ENCODE measurements at places on chromosomes 4 and X.

DNA sequence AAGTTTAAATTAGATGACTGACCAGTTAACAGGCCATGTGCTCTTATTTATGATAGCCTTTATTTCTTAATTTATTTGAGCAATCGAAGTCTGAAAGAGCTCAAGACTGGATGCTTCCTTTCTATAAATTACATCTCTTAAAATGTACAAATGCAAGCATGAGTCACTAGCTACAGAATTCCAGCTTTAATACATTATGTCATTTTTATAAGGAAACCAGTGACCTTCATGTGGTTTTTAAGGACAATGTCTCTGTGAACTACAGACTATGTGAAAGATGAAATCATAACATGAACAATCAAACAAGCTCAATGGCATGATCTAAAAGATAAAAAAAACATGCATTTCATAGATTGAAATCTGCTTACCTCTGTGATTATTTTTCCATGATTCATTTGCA, 15.4 kb downstream of the HTR2C start:
- DNase-seq: no peak

DNA sequence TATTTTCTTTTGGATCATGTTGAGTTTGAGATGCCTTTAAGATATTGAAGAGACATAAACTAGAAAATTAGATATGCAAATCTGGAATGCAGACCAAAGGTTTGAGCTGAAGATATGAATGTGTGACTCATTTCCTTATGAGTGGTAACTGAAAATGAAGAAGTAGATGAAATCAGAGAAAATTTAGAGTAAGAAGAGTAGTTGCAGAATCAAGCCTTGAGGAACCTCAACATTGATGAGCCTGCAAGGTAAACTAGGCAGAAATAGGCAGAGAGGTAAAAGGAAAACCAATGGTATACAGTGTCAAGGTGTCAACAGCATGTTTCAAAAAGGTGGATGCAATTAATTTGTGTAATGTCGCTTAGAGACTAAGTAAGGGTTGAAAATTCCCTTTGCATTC, 142.8 kb downstream of the MOSPD2 start:
- no peak for DNase-seq

- no peak for DNase-seq
These were observed 20.4 kb upstream of the MND1 start for GRCh38 chr4:153324046-153324445.

DNA sequence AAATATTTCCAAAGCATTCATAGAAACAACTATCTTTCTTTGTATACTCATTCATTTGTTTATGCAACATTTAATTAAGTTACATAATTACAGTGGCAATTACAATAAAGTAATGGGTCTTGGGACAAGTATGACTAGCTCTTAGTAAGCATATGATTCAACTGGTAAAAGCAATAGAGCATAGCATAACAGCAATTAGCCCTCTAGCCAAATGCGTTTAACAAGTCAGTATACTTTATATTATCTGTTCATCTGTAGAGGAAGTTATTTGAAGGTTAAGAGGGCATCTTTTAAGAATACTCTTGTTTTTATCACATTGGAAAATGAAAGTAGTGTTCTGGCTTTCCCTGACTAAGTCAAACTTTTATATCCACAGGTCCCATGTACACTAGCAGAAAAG, 198.1 kb upstream of the UGT8 start:
- no peak for DNase-seq

DNA sequence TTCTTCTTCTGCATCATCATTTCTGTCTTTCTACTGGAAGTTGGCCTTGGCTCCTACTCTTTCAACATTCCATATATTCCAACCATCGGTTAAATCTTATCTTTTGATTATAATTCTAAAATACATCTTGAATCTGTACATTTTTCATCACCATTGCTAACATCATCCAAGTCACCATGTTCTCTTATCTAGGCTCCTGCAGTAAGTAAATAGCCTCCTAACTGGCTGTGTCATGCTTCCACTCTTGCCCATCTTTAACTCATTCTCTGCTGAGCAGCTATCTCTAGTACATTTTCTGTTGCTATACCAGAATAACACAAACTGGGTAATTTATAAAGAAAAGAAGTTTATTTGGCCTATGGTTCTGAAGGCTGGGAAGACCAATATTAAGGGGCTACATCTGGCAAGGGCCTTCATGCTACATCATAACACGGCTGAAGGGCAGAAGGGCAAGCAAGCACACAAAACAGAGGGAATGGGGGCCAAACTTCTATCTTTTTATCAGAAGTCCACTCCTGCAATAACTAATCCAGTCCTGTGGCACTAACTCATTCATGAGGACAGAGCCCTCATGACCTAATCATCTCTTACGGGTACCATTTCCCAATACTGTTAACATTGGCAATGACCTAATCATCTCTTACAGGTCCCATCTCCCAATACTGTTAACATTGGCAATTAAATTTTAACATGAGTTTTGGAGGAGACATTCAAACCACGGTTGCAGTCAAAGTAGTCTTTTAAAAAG, 72.2 kb downstream of the ENOX2 start:
- DNase-seq: no peak

DNA sequence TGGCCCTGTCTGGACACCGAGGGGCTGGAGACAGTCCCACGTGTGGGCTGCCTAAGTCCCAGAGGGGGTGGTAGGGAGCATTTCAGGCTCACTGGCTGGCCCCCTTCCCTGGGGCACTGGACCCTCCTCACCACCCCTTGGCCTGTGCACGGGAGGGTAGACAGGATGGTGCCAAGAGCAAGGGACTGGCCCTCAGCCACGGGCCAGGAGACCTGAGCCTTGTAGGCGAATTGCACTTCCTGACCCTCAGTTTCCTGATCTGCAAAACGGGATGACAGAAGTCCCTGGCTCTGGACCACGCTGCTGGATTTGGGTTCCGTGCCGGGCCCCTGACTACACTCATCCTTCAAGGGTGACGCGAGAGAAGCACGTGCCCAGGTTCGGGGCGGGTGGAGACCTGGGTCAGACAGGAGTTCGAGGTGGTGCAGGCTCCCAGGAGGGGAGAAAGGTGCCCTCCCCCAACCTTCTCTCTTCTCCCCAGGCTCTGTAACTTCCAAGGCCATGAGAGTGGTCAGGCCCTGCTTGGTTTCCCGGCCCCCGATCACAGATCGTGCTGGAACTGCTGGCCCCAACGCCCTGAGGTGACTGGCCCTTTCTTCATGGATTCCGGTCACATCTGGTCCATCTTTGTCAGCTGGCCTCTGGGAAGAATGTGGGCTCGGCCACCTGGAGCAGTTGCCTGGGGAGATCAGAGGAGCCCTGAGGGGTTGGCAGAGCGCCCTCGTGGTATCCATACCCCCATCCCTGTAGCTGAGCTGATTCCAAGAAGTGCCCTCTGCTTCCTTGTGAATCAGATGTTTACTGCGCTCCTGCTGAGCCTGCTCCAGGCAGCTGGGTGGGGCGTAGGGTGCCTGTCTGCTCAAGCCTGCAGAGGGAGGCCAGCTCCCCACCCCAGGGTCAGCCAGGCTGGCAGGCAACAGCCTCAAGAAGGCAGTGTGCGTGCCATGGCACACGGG, 3.3 kb downstream of the SH3BP2 start:
- DNase-seq: no peak

- DNase-seq: no peak
These were observed 13.8 kb downstream of the ZNF674 start for GRCh38 chrX:46531442-46531841.

DNA sequence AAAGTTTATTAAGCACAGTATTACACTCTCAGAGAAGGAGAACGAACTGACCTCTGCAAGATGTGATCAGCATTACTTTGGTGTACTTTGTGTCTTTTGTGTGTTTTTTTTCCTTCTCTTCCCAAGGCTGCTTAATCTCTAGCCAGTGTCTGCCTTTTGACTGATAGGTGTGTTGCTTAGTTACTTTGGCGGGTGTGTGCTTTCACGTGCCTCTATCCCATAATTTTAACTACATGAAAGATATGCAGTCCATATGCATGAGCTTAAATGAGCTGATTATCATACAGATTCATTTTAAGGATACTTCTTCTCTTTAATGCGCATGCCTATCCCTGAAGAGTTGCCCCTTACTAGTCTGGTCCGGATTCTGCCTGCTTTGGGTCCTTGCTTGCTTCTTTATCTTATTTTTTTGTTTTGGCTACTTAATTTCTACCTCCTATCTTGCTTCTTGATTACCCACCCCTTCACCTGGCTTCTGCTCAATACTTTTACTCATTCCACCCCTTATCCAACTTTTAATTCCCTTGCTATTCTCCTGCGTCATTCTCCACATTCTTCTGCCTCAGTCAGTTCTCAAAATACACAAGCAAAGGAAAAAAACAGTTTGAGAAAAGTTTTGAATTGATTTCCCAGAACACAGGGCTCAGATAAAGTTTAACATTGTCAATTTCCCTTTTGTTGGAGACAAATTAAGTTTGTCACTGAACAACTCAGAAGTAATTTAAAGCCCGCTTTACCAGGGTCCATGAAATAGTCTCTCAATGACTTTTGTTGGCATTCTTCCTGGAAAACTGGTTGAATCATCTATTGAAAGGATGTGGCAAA, 182.0 kb downstream of the TENT5D start:
- DNase-seq: no peak

DNA sequence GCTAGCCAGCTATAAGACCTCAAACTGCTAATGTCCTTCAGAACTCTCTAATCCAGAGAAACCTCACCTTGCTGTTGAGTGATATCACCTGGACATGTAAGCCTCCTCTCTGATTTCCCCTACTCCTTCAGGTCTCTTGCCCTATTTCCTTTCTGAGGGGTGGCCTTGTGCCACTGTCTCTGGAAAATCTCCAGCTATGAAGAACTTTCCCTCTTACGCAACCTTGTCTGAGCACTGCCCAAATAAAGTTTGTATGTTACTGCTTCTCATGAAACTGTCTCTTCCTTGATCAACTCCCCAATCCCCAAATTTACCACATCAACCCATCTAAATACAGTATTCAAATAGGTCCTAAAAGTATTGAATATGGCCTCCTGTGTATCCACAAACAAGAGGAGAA, 53.5 kb upstream of the VEGFD start:
- no peak for DNase-seq

DNA sequence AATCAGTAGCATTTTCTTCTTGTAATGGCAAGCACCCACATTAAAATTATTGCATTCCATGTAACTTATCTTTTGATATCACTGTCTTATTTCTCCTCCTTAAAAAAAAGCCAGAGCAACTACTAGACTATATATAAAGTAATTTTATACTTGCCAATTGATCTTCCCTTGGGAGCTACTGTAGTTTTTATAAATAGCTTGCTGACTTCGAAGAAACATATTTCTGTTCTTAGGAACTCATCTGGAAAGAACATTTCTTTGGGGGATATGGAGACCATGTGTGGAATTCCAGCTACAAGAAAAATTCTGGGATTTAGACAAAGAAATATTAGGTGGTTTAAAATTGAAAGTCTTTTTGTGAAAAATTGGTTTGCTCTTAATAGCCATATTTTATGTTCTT, 94.9 kb downstream of the BMPR1B start:
- no peak for DNase-seq

- no peak for DNase-seq
These were observed 7.6 kb downstream of the SORCS2 start for GRCh38 chr4:7199771-7200441.

DNA sequence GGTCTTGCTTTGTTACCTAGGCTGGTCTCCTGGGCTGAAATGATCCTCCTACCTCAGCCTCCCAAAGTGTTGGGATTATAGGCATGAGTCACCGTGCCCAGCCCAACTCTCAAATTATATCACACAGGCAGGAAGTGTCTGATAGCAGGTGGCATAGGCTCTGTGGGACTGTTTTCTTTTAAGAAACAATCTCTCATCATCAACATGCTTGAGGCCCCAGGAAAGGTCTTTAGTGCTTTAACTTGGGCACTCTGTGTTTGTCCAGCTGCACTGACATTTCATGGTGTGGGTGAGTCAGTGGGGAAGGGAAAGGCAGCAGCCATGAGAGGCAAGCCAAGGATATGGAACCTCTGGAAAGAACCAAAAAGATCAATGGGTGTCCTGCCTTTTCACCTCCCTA, 88.1 kb upstream of the TSPAN5 start:
- no peak for DNase-seq

DNA sequence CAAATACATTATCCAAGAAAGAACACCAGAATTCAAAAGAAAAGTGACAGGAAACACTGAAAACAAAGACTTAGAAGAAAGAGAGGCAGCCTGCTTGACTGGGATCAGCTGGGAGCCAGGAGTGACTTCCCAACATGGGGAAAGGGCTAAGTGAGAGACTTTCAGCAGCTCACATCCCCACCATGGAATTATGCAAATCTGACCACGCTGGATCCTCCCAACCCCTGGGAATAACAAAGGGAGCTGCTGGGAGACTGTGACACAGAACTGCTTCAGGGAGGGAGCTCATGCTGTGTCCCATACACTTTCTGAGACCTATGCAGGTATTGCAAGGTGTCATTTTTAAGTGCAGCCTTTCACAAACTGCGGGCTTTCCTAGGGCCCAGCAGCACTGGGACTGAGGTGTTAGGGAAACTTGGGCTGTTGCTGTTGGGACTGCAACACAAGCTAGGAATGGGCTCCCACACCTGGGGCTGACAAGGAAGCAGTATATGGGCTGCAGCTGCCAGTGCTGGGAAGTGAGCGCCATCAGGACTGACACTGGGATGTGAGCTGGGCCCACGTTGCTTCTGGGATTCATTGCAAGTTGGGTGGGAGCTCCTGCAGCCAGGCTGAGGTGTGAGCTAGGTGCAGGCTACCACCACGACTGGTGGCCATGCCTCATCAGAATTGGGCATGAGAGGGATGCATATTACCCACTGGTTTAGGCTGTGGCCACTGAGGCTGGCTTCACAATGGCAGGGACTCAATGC, 139.1 kb downstream of the KDR start:
- peak; percentile 39 for DNase-seq

GRCh38 chr4:114277690-114278089, 298.2 kb upstream of the ARSJ start:
- DNase-seq: no peak

DNA sequence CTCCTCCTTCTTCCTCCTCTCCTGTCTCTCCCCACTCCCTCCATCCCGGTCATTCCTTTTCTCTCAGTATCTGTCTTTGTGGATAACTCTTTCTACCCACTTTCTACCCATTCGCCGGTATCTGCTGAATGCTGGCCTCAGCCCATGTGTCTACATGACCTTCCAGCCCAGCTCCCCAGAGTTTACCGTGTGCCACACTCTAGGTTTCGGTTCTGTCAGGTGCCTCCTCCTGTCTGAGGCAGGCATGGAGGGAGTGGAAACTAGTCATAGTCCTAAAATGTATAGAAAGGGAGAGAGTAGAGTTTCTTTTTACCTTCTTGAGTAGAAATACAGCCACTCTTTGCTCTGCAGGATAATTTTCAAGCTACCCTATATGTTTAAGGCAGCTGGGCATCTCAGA, 33.5 kb upstream of the SCRG1 start:
- no peak for DNase-seq

DNA sequence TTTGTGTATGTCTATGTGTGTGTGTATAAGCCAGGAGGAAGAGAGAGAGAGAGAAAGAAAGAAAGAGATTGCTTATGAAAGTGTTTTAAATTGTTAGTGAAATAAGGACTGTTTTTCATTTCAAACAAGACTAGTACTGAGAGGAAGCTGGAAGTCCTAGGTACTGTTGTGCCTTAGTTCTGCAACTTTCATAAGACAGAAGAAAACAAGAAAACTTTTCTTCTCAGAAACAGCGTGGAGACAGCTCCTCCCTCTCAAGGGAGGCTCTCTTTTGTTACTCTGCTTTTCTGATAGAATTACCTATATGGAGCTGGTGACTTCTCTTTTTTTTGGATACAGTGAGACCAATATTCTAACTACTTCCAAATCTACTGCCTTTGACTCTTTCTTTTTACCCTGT, 62.5 kb downstream of the BANK1 start:
- no peak for DNase-seq

GRCh38 chrX:70476166-70476933, 31.7 kb downstream of the DLG3 start:
- DNase-seq: no peak

- DNase-seq: peak; percentile 11
These were observed 307.4 kb downstream of the DCHS2 start for GRCh38 chr4:154184238-154184637.

Data from iPS-NIHi11 (cell line).